ENCODE measurements at places on chromosomes 16 and 17.
A peak's percentile ranks its signal among the peaks of the same experiment; 100 is the strongest.

GRCh38 chr16:66150698-66151482 lies 215.6 kb upstream of the CDH5 start:
- peak; percentile 88 for DNase-seq

- DNase-seq: no peak
Observed at GRCh38 chr17:50330151-50330775, 15.7 kb upstream of the XYLT2 start.

DNA sequence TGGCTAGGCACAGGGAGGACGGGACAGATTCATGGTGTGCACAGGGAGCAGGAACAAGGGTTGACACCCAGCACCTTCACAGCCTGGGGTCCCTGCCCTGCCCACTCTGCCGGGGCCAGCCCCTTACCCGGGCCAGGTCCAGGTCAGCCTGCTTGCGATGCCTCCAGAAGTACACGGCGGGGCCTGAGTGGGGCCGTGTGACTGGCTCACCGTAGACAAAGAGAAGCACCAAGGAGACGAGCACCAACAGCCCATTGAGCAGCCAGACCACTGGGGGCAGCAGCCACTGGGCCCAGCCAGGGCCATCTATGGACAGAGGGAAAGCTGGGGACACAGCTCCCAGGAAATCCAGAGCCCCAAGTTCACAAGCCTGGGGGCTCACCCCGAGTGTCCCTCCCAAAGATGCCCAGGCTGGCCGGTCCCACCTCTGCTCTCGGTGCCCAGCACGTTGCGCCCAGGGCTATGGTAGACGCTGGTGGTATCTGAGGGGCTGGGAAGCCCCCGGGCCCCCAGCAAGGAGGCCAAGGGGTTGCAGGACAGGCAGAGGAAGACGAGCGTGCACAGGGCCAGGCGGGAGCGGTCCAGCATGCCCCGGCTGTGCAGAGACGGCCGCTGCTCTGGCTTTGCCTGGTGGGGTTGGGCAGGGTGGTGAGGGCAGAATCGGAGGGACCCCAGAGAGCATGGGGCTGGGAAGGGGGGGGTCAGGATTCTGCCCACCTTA lies 19.8 kb downstream of the SREBF1 start:
- DNase-seq: no peak

- peak; percentile 46 for DNase-seq
Observed at GRCh38 chr17:13030459-13031300, 12.9 kb upstream of the ELAC2 start.

GRCh38 chr17:82348434-82348833 lies 10.6 kb upstream of the TEX19 start:
- no peak for DNase-seq

DNA sequence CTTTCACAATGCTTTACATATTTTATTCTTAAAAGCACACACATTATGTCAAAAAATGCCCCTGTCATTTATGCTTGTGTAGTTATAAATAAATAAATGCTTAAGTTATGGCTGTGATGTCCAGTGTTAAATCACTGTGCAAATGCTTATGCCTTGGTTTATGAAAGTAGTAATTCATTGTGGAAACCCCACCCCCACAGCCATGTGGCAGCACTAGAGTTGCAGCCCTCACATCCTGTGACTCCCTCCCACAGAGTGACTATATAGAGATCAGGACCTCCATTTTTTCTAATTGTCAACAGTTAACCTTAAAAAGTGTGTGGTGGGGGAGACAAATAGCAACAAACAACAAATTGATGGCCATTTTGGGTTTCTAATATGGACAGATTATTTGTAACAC lies 2.4 kb downstream of the SKAP1 start:
- no peak for DNase-seq

- DNase-seq: no peak
Observed at GRCh38 chr16:4535627-4536108, 2.9 kb downstream of the CDIP1 start.

- no peak for DNase-seq
Observed at GRCh38 chr16:2490190-2491105, 15.5 kb downstream of the TBC1D24 start.

DNA sequence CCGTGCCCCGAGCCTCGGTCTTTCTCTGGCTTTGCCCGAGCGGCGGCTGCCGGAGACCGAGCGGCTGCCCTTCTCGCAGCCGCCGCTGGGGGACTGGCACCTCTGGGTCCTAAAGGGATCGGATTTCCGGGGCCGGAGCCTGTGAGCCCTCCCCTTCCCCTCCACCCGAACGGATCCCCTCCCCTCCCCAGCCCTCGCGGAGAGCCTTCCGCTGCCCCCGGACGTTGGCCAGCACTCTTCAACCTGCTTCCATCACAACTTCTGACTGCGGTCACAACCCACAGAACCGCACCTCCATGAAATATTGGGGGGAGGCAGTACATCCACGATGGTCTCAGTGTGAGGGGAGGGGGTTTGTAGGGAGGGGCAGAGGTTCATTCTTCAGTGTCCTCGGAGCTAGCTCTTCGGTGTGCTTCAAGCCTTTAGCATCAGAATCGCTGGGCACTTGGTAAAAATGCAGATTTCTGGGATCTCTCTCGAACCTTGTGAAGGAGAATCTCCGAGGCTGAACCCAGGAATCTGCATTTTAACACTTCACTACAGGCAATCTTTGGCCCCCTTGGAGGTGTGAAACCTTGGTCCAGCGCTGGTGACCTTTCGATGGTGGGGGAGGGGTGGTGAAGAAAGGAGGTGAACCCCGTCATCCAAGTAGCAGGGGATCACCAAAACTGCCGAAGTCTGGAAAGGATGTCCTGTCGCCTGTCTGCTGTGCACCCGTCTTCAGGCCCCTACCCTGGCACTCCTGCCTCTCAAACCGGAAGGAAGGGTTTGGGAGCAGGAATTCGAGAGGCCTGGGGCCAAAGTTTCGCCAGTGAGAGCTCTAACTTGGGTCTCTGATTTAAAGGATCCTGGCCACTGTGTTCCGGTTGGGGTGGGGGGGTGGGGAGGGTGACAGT lies 812 bp upstream of the PPP1R9B start:
- peak; percentile 92 for DNase-seq

DNA sequence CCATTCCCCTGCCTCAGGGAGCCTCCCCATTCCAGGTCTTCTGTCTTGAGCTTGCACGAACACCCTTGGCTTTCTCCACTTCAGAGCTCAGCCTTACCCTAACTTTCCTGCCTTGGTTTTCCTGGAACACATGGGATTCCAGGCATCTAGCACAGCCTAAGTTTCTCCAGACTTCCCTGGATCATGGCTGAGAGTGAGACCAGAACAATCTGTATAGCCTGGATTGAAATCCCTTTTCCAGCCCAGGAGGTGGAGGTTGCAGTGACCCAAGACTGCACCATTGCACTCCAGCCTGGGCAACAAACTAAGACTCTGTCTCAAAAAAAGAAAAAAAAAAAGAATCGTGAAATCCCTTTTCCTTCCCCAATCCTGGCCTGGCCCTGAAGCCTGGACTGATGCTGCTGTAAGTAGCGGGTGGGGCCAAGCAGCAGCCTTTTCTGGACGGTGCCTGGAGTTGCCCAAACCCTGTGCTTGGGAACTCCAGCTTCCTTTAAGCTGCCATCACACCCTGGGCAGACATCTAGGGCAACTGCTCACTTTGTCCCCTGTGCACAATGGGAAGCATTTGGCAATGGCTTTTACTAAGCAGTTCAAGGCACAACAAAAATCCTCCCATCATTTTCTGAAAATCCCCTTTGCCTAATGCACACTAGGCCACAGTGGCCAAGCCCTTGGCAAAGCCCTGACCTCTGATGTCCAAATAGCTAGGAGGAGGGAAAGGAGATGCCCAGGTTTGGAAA lies 12.0 kb upstream of the SLC16A5 start:
- DNase-seq: no peak

GRCh38 chr17:21677126-21677910 lies 15.0 kb upstream of the KCNJ18 start:
- no peak for DNase-seq

DNA sequence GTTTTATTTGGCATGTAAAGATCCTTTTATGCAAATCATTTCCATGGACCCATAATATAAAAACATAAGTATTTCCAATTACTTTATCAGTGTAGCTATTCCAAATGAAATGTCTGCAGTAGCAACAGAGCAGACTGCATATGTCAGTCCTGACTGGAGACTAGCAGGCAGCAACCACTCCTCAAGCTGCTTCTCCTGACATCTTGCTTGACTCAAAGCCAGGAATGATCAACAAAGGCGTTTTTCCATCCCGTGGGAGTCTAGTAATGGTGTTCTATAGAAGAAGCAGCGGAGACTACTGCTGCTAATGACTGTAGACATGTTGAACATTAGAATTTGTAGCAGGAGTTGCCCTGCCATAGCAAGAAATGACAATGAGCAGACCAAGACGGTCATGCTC lies 73.2 kb upstream of the AKTIP start:
- DNase-seq: no peak

DNA sequence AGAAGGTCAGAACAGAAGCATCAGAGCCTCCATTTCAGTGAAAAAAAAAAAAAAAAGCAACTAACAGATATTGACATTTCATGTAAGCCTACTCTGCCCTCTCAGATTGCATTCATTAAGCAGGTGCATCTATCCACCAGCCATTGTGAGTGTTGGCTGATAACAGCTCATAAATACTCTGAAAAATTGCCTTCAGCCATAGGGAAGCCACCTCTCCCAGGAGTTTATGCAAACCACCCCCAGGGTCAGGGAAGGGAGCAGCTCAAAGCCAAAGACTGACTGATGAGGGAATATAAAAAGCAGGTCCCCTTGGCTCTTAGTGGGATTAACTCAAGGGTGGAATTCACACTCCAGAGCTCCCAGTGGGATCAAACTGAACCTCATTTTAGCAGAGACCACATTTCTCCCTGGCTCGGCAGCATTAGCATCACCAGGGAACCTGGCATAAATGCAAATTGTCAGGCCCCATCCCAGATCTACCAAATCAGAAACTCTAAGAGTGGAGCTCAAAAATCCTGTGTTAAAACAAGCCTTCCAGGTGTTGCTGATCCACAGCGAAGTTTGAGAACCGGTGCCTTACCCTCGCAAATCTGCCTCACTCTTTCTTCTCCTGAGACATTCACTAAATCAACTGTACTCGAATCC lies 14.2 kb downstream of the APOH start:
- no peak for DNase-seq
